ENCODE measurements at places on chromosomes 16 and 17.
A peak's percentile ranks its signal among the peaks of the same experiment; 100 is the strongest.

DNA sequence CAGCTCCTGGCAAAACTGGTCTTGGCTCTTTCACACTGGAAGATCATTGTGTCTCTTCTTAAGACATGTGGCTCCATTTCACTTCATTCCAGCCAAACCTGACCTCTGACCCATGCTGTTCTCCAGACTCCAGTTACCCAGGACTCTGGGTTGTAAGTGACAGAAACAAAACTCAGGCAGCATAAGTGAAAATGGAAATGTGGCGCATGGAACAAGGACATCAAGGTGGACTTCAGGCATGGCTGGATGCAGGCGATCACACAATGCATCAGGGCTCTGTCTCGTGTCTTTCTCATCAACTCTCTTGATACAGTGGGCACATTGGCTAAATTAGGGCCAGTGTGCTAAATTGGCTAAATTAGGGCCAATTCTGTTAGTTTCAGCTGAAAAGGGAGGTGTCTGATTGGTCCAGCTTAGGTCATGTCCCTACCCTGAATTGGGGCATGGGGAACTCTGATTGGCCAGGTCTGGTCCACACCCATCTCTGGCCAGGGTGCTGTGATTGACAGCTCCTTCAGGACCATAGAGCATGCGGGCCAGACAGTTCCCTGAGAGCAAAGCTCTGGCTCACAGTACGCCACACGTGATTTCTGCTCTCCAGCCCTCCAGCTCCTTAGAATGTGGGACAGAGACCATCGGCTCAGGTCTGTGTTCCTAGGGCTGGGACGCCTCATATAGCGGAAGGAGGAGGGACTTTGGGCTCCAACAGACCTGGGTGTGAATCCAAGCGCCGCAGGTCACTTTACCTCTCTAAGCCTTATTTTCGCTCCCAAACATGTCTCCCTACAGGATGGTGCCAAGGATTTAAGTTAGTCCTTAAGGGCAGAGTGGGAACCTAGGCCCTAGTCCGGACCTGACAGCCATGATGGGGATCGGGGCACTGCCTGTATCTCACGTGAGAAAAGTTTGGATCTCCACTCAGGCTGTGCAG lies 17.5 kb downstream of the SOCS1 start:
- DNase-seq: no peak

- DNase-seq: no peak
These were observed 49.5 kb downstream of the GPRC5B start for GRCh38 chr16:19835196-19835595.

GRCh38 chr17:15456972-15457722 lies 10.3 kb downstream of the CDRT4 start:
- no peak for DNase-seq

GRCh38 chr17:77433385-77434135 lies 292.8 kb downstream of the SEC14L1 start:
- DNase-seq: peak; percentile 59

DNA sequence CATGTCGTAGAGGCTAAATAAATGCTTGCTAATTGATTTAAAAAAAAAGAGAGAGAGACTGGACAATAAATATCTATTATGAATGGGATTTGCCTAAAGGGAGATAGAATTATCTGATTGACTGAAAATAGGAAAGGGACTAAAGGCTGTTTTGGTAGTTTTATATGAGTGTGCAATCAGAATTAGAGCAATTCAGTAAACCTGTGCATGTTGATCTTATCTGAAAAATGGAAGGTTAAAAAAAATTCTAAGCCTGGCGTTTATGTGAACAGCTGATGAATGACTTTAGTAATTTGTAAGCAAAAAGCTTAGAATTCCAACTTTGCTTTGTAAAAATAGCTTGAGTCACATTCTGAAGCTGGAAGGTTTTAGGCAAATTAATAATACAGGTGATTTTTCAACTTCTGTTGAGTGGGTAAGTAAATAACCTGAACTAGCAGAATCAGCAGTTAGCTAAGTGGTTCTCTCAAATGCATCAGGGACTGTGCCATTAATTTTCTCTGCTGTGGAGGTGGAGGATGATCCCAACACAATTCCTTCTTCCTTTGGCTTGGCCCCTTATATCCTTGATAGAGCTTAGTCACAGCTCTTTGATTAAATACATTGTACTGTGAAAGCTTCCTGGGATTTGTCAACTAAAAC lies 254.4 kb downstream of the PHKB start:
- DNase-seq: no peak

GRCh38 chr16:6528217-6528616 lies 804.4 kb upstream of the RBFOX1 start:
- DNase-seq: no peak

- no peak for DNase-seq
These were observed 8.1 kb downstream of the RAI1 start for GRCh38 chr17:17689312-17689711.

All from activated CD8-positive, alpha-beta memory T cell treated with anti-CD3 and anti-CD28 coated beads, Interleukin-2, amount 10 ng/mL, durations not matched to agents 7 days and 5 days (primary cell).